CD4-positive, alpha-beta T cell treated with Interleukin-1 beta for 1 hour (primary cell): ENCODE measurements at places on chromosomes 11 and 22.

DNA sequence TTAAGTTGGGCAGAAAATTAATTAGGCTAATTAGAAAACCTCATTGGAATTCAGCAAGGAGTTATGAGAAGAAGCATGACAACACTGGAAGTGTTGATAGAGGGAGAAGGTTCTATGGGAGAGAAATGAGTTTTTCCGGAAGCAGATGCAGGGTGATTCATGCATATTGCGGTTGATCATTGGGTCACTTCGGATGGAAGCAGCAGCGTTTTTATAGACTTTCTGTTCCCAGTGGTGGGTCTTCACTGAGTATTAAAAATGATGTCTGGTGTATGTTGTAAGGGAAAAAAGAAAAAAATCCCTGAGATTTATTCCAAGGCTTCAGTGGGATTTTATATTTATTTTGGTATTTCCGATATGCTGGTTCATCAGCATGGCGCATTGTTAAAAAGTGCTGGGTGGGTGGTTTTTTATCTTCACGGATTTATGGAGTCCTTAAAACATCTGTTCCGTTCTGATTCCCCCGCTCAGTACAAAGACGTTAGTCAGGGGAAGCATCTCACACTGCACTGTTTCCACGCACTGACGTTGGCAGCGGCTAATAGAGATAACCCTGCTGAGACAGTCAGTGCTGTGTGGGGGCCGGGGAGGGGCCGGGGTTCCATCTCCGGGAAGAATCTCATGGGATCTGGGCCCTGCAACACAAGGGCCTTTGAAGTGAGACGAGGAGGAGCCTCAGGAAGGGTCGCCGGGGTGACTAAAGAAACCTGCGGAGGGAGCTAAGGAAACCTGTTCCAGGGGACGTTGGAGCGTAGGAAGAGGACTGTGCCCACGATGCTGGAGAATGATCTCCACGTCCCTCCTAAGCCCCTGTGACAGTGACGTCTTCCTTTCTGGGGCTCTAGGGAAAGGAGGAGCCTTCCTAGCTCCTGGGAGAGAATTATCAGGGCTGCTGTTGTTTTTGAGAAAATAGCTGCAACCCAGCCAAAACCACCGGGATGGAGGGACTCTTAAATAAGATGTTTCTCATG lies 390.0 kb downstream of the NTM start:
- no peak for DNase-seq

DNA sequence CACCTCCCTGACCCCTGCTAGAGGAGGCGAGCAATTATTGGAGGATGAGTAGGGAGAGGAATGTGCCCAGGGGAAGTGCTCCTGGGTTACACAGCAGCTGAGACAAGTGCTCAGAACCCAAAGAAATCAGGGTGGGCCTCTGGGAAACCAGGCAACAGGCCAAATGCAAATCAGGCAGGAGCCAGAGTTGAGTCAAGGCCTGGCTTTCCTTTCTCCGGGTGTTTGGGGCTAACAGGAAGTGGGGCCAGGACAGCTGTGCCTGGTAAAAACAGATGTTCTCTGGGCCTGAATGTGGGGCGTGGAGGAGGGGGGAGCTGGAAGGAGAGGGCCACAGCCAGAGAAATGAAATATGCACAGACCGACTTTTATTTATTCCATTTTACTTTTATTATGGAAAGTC lies 22.0 kb downstream of the MFNG start:
- DNase-seq: no peak

- DNase-seq: no peak
Observed at GRCh38 chr11:61712846-61713245, 32.7 kb downstream of the DAGLA start.

- DNase-seq: no peak
Observed at GRCh38 chr11:69868871-69869270, 49.7 kb upstream of the FGF3 start.

DNA sequence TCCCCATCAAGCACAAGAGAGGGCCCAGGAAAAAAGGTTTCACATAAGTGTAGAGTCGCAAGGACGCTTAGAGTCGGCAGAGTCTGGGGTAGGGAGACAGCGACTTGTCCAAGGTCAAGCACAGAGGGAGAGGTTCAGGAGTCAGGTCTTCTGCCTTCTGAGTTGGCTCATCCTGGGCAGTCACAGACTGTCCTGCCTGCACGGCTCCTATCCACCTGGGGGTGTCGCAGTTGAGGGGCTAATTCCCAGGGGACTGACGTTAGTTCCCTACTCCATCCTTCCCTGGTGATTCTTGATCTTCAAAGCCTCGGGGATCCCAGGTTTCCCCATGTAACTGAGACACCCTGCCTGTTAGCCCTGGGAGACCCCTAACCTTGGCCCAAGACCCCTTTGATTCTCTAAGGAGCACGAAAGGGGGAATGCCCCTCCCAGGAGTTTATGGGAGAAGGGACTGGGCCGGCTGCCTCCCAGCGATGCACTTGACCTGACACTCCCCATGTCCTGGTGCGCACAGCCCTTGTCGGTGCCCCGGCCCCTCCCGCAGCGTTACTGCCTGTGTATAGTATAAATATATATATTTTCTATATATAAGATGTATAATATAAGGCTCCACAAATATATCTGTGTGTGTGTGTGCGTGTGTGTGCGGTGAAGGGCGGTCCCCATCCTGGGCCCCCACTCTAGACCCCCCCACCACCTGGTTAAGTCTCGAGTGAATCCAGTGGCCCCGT lies 14.7 kb upstream of the TAB1 start:
- no peak for DNase-seq

- no peak for DNase-seq
Observed at GRCh38 chr11:128889657-128890213, 1.4 kb upstream of the KCNJ5 start.

- no peak for DNase-seq
Observed at GRCh38 chr11:26665946-26666345, 55.9 kb downstream of the SLC5A12 start.

GRCh38 chr11:27616711-27617110 lies 83.5 kb downstream of the BDNF start:
- DNase-seq: no peak

DNA sequence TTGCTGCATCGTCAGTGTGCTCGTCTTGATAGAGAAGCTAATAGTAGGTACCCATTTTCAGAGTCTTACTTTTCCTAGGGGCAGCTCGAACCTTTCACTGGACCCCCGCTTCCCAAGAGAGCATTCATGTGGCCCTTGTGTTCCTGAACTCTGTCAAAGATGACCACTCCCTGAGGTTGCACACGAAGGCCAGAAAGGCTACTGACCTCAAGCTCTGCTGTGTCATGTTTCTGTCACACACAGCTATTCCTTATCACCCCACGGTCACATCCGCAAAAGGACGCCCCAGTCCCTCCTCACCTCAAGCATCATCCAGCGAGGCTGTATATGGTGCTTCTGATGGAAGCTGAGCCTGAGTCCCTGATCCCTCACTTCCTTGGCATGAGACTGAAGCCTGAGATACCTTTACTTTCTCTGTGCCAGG lies 171.5 kb downstream of the LDLRAD3 start:
- DNase-seq: no peak
